ENCODE measurements at places on chromosomes 13 and 19.

GRCh38 chr13:51802631-51803418 lies 1.1 kb downstream of the DHRS12 start:
- DNase-seq = no peak

DNA sequence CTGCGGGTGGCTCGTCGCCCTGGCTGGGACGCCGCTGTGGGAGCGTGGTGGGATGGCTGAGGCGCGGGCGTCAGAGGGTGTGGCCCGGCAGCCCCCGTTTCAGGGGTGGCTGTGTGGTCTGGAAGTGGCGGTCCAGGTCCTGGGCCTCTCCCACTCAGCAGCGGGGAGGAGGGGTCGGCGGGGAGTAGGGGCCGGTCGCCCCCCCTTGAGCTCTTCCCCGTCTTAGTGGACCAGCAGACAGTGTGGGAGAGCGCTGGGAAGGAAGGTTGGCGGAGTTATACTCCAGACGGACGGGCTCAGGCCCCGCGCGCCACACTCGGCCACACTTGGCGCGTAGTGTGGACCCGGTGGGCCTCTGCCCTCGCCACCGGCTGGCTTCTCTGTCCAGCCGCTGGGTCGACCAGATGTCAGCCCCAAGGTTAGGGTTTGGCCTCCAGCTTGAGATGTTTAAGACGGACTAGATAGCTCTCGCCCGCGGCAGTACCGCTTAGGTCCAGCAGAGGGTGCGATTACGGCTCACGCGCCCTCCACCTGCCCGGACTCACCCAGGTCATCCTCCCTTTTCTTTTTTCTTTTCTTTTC lies 21.7 kb upstream of the ZNF429 start:
- DNase-seq = no peak

DNA sequence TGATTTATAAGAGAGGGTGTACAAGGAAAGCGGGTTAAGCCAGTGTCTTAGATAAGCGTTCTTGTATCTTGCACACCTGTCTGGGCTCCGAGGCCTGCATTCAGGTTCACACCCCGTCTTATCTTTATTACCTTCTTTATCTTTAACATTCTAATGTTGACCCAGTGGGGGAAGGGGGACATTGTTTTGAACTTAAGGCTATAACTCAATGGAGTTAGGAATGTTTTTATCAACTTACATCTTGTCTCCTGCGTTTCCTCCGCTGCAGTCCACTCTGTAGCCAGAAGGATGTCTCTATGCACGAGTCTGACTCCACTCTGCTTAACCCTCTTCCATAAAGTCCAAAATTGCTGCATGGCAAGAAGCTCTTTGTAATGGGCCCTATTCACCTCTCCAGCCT lies 71.2 kb downstream of the FGF9 start:
- DNase-seq = no peak

DNA sequence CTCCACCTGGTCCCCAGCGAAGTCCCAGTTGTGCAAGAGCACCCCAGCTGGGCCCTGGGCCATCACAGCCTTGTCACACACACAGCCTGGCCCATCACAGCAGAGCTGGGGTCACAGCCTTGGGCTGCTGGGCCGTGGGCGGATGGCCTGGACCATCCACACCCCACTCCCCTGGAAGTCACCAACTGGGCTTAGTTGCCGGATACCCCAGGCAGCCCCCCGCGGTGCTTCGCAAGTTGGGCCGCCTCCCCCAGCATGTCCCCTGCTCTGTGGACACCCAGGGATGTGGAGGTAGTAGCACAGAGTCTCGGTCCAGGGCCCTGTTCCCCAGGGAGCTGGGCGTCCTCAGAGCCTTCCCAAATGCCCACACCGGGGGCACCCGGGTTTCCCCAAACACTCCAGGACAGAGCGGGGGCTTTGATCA lies 4.5 kb upstream of the ZNF554 start:
- DNase-seq = no peak

Measured in fibroblast of skin of scalp (primary cell).